ENCODE measurements at places on chromosomes 16 and 17.

GRCh38 chr16:27182906-27183405 is 20.4 kb upstream of the KDM8 start:
- no peak for DNase-seq

DNA sequence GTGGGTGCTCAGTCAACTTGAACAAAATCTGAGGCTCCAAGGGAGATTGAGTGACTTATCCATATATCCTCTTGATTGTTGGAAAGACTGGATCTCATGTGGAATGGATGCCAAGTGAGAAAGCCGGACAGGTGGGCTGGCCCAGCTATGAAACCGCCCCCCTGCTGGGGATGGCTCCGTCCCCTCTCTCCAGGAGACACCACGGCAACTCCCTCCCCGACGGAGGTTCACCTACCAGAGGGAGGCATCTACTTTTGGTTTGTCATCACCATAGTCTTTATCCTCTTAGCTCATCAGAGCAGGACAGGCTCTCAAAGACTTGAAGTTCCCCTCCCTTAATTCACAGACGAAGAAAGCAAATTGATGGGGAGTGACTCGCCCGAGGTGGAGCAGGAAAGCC is 1.8 kb upstream of the ALG1 start:
- no peak for DNase-seq

- DNase-seq = no peak
These were observed 122.2 kb downstream of the MRM1 start for GRCh38 chr17:36723459-36724025.

DNA sequence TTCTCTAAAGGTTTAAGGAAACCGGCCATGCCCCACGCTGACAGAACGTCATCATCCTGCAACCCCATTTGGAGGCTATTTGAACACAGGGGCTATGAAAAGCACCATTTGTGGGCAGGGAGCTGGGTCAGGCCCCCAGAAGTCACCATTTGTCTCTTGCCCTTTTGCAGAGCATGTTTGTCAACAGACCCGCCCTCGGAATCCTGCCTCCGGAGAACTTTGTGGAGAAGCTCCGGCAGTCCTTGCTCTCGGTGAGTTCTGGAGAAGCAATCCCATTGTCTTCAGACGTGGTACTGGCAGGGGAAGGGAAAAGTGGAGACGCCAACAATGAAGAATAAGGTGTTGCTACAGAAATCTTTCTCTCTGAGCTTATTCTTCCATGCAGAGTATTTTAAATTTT is 33.5 kb downstream of the TMEM186 start:
- DNase-seq = no peak

- DNase-seq = no peak
These were observed 2.2 kb downstream of the TMEM235 start for GRCh38 chr17:78233678-78234077.

GRCh38 chr16:29819506-29819905 is 756 bp upstream of the MVP start:
- no peak for DNase-seq

DNA sequence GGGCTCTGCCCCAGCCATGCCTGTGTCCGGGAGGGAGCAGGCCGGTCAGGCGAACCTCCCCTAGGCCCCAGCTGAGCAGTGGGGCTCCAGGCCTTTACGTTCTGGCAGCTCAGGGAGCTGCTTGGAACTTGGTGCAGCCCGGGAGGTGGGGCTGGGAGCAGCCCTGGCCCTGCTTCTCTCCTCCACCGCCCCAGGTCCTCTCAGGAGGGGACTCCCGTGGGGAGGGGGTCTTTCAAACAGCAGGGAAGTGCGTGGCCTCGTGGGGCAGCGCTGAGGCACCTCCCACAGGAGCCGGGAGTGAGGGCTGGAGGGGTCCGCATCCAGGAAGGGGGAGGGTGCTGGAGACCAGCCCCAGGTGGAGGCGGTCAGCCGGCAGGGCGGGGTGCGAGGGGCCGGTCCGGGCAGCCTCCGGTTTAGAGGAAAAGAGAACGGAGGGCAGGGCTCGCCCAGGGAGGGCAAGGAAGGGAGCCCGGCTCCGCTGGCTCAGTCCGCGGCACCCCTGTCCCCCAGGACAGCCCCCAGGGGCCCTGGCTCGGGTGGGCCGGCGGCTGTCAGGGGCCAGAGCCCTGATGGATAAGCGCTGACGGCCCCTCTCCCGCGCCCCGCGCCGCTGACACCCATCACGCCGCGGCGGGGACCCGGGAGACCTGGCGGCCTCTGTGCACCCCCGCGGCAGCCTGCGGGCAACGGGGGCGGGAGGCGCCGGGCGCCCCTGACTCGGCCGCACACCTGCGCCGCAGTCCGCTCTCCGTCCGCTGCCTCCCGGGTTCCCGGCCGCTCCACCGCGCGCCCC is 587 bp upstream of the PRR35 start:
- DNase-seq = no peak

- DNase-seq = no peak
These were observed 43.4 kb downstream of the ADCY7 start for GRCh38 chr16:50309527-50310307.

- no peak for DNase-seq
These were observed 12.7 kb upstream of the SSTR2 start for GRCh38 chr17:73151916-73152632.

- no peak for DNase-seq
These were observed 75.4 kb downstream of the HLF start for GRCh38 chr17:55340176-55340575.

GRCh38 chr16:17277981-17278381 is 192.8 kb downstream of the XYLT1 start:
- no peak for DNase-seq

DNA sequence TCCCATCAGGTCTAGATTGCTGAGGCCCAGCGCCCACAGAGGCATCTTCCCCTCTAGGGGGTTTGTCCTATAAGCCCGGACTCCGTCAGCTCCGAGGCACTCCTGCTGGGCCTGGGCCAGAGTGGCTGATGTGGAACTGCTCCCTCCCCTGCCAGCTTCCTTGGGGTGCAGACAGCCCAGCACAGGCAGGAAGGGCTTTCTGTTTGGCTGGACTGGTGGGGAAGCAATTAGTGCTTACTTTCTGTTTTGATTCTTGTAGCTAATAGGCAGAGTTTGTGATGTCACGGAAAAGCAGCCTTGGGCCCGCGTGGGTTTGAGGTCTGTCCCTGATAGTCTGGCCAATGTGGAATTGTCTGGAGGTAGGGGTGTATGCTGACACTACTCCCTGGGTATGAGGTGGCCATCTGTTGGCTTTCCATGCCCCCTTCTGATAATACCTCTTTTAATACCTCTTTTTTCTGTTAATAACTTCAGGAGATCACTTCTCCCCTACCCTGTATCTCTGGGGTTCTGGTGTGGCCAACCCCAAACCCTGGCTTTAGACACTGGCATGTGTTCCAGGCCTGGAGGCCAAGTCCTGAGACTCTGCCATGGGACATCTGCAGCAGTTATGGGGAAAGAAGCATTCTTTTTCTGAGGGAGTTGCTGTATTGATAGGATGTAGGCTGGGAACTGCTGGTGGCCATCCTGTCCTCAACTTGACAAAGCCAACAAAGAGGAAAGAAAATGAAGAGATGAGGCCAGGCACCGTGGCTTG is 190.9 kb downstream of the RAB11FIP4 start:
- DNase-seq = no peak

- no peak for DNase-seq
These were observed 13.2 kb downstream of the PRKCB start for GRCh38 chr16:23848958-23849357.

Data from cerebellar nuclear complex (tissue), 1 donor.